ENCODE measurements at places on chromosomes 1 and 21. TPM values are rescaled to one million over a fixed set of nuclear protein-coding genes. Genes with fewer than 3 reads are reported as not detected.
A peak's percentile ranks its signal among the peaks of the same experiment; 100 is the strongest.

GRCh38 chr1:229894532-229894931, 172.5 kb upstream of the GALNT2 start:
- no peak for DNase-seq

- no peak for DNase-seq
Measured at GRCh38 chr1:179806333-179806732, 63.2 kb downstream of the FAM163A start.

NCDN gene
- 11.2 TPM for total RNA-seq

DNA sequence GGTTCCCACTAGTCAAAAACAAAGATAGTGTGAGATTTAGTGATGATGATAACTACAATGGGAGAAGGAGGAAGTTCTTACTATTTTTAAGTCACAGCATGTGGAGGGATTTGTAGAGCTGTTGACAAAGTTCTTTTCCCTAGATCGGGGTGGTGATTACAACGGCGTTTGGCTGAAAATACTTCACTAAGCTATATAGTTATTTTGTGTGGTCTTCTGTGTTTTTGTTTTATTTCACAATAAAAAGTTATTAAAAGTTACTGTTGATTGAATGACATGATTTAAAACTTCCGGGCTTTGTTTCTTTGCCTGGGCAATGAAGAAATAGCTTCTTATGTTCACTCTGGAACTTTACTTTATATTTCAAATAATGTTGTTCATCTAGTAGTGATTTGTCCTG, 47.3 kb upstream of the SSX2IP start:
- DNase-seq = no peak

GRCh38 chr1:227742738-227743715, 7.8 kb downstream of the SNAP47 start:
- DNase-seq = peak; percentile 4

IQGAP3 gene
- total RNA-seq = 10.5 TPM

GRCh38 chr21:45152265-45152746, 77.9 kb downstream of the ADARB1 start:
- DNase-seq = peak; percentile 47

SPATA6 gene
- total RNA-seq = 11.2 TPM

- no peak for DNase-seq
Measured at GRCh38 chr1:55150880-55151588, 64.1 kb downstream of the USP24 start.

CGN gene
- 182 TPM for total RNA-seq

AUNIP gene
- total RNA-seq = not detected

DNA sequence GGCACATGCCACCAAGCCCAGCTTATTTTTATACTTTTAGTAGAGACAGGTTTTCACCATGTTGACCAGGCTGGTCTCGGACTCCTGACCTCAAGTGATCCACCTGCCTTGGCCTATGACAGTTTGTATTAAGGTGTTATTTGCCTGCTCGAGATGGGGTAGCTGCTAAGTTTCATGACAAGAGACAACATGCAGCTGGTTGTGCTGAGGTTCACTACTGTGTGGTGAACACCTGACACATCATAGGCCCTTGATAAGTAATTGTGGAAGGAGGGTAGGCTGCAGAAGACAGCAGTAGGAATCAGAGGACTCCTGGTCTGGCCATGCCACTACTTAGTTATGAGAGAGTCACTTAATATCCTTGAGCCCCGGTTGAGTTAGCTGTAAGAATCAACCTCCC, 46.2 kb downstream of the PLPP3 start:
- no peak for DNase-seq

All from left colon (tissue), 2 donors.